Panc1 (cell line): ENCODE measurements at places on chromosomes 11 and 22.

DNA sequence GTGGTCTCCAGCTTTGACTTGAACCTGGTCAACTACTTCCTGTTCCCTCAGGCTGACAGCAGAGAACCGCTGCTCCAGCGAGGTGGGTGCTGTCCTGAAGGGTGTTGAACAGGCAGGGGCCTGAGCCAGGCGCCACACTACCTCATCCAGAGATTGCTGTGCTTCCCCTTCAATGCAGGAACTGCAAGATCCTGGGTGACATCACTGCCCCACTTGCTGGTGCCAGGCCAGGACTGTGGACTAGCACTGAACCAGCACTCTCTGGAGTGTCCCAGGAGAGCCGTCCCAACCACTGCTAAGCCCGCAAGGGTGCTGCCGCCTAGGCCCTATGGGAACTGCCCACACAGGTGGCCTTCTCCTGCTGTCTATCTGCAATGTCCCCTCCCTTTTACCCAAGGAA is 51.7 kb downstream of the GAB4 start:
- no peak for DNase-seq

GRCh38 chr22:35628732-35629131 is 11.6 kb upstream of the MB start:
- DNase-seq: no peak

- DNase-seq: peak; percentile 90
These were observed 109.5 kb downstream of the CCDC81 start for GRCh38 chr11:86483940-86484794.

GRCh38 chr11:69868871-69869270 is 49.7 kb upstream of the FGF3 start:
- no peak for DNase-seq

GRCh38 chr11:8766043-8766987 is 83.7 kb downstream of the RPL27A start:
- DNase-seq: no peak

DNA sequence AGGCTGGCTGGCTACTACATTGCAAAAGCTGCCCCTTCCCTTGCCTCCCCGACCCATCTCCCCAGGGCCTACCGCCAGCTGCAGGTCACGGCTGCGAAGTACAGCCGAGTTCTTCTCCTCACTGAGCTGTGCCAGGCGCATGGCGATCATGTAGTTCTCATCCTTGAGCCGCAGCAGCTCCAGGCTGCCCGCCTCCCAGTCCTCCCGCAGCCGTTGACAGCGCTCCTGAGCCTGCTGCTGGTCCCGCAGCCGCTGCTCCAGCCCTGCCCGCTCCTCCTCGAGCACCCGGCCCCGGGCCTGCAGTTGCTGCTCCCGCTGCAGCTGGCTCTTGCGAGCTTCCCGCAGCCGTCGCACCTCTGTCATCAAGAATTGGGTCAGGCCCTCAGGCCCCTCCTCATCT is 3.3 kb downstream of the CARD10 start:
- DNase-seq: no peak

GRCh38 chr11:78542007-78542406 is 32.7 kb downstream of the NARS2 start:
- DNase-seq: no peak

DNA sequence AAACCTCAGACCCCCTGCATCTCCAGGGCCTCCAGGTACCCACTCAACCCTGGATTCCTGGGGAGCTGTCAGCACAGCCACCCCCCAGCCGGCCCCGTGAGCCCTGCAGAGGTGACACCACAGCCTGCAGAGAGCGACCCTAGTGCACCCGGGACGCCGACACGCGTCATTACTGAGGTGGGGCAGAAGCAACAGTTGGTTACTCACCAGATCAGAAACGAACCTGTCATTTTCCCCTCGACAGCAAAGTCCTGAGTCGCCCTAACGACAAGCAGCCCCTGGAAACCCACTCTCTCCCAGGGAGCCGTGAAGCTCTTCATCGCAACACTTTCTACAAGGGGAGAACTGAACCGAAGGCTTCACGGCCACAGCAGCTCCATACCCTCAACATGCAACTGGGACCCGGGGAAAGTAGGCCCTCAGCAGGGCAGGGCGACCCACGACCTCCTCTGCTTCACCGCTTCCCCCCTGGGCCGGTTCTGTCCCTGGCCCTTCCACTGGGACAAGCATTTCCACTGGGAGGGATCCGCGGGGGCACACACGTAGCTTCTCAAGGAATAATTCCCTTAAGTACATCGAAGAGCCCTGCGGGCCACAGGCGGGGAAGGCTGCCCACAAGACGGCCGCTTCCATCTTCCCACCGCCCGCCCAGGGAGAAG is 1.6 kb downstream of the BRD1 start:
- DNase-seq: no peak

- no peak for DNase-seq
These were observed 38.6 kb upstream of the SOX6 start for GRCh38 chr11:16394947-16395346.

DNA sequence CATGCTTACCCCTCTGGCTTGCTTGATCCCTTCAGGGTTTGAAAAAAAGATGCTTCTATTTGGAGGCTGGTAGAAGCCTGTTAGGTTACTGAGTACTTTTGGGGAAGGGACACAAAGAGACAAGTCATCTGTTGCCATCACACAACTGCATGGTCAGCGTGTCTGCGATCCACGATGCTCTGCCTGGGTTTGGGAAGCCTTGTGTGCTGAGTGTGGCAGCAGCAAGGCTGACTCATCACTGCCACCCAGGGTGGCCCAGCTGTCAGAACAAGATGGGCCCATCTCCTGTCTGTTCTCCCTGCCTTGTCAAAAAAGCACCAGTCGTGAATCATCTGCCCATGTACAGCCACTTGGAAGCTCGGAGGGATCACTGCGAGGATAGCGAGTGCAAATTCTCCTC is 26.2 kb downstream of the UBASH3B start:
- no peak for DNase-seq

- no peak for DNase-seq
These were observed 30.4 kb downstream of the OR6Q1 start for GRCh38 chr11:58060939-58061672.

GRCh38 chr11:131511794-131512193 is 141.4 kb downstream of the NTM start:
- peak; percentile 2 for DNase-seq

DNA sequence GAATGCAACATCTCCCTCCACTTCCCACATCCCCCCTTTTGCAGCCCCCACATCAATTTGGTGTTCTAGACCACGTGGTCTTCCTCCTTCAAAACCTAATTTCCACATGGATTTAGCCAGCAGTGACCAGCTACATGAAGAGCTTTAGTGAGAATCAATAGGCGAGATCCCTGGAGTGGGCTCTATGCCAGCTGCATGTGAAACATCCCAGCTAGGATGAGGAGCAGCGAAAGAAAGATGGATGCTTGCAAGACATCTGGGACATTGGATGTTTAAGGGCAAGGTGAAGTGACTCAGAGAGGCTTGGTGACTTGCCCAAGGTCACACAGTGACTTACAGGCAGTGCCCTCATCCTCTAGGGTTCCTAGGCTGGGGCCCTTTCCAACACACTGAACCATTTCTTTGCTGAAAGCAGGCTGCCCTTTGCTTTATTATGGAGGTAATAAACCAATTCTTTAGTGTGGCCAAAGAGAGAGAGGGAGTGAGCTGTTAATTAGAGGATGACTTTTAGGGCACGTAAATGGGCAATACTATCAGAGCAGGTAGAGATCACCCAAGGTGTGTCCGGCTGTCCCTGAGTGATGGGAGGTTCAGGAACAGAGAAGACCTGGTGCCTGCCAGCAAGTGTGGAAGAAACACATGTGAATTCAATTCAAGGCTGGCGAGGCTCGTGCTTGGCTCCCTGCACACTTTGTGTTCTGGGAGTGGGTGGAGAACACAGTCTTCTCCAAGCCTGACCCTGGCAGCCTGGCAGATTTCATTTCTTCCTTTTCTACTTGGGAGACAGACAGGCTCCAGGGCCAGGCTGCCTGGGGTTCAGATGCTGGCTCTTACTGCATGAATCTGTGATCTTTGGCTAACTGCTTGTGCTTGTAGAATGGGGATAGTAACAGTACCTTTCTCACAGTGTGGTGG is 24.0 kb downstream of the TSPAN18 start:
- no peak for DNase-seq

DNA sequence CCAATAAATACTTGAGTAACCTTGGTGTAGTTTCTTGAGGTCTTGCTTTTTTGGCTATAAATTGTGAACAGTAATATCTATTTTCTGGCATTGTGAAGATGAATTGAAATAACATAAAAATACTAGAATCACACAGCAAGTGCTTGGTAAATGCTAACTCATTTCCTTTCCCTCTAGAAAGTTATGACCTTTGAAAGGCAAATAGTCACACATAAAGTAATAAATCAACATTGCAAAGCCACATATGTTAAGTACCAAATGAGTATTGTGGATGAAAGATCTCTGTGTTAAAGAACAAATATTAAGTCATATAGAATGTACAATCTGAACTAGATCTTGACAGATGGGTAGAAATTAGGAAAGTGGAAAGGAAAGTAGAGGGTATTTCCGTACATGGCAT is 559.6 kb upstream of the CCDC90B start:
- no peak for DNase-seq

DNA sequence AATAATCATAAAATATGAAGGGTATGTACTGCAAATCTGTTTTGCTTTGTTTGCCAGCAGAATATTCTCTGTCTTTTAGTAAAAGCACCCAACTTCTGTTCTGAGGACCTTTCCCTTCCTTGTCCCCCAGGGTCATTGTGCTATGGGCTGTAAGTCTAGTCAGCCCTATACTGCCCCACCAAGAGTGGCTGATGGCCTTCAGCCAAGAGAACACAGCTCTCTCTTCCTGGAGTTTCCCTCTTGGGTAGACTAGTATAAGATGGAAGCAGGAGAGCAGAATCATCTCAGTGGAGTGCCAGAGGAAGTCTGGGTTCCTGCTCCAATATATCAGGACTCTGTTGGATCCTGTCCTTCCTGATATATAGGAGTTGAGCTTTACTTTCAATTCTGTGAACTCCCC is 29.0 kb downstream of the MMP13 start:
- no peak for DNase-seq

DNA sequence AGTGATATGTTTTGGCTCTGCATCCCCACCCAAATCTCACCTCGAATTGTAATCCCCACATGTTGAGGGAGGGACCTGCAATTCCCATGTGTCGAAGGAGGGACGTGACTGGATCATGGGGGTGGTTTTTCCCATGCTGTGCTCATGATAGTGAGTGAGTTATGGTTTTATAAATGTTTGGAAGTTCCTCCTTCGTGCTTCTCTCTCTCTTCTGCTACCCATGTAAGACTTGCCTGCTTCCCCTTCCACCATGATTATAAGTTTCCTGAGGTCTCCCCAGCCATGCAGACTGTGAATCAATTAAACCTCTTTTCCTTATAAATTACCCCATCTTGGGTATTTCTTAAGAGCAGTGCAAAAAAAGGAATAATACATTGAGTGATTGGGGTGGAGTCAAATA is 7.3 kb upstream of the CEP295 start:
- DNase-seq: no peak

- no peak for DNase-seq
These were observed 212.7 kb upstream of the CADM1 start for GRCh38 chr11:115716601-115717529.

DNA sequence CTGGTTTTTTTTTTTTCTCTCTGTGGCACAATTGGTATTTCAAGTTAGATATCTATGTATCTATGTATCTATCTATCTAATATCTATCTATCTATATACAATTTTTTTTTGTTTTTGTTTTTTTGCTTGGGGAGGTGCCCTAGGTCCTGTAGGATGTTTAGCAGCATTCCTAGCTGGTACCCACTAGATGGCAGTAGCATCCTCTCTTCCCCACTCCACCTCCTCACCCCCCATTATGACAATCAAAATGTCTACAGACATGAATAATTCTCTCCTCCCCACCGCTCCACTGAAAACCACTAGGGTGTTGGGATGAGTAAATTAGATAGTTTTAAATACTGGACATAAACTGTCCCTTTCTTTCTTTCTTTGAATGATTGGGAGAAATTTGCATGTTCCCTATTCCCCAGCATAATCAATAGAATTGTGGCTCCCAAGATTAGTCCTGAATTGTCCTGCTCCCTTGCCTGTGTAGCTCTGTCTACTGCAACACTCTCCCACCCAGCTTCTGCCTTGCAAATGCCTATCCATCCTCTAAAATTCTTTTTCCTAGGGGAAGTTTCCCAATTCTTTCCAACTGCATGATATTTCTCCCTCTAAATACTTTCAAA is 1152.4 kb downstream of the LRRC4C start:
- DNase-seq: peak; percentile 27

GRCh38 chr22:42772647-42773046 is 52.0 kb upstream of the A4GALT start:
- no peak for DNase-seq

DNA sequence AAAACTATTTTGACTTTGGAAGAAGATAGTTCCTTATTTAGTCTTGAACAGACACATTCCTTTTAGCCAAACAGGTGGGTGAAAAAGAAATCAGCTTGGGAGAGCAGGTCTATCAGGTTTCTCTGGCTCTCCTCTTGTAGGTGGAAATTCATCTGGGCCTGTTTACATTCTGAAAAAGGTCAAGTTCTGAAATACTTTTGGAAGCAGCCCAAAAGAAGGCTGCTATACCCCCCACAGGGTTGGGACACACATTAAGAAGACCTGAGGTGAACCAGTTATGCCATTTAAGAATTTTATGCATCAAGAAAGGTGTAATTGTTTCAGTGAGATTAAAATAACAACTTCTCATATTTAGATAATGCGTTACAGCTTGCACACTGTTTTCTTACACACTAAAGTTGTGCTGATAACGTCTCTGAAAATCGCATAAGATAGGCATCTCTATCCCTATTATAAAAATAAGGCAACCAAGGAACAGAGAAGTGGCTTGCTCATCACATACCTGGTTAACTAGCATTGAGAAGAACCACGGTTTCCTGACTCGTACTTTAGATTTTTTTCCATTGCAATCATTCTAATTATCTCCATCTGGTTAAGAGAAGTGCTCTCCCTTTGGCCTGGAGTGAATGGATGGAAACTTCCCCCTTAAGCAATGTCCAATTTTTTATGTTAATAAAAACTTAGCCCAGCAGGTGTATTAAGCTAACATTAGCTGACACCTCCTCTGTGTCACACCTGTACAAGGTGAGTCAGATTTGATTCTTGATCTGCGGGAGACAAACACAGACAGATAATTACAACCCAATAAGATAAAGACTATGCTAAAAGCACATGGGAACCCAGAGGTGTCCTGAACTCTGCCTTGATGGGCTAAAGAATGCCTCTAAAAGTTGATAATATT is 60.5 kb upstream of the UCP3 start:
- no peak for DNase-seq

- no peak for DNase-seq
These were observed 113.4 kb upstream of the CRYBB3 start for GRCh38 chr22:25085930-25086901.

DNA sequence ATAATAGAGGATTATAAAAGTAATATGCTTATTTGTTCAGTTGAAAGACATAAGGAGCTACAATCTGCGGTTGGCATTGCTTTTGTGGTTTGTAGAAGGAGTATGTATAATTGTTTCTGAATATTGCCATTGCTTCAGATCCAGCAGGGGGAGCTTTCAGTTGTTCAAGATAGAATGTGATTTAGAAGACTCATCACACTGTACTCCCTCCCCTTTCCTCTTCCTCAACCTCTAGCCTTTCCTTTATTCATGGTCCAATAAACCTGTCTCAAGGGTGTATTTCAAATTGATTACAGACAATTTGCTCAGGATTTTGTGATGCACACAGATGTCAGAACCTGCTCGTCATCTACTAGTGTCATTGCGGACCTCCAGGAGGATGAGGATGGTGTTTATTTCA is 9.8 kb downstream of the PRMT3 start:
- DNase-seq: no peak

GRCh38 chr11:104899226-104899625 is 966 bp upstream of the CASP12 start:
- DNase-seq: no peak
